ENCODE measurements at places on chromosomes 2 and 18.

DNA sequence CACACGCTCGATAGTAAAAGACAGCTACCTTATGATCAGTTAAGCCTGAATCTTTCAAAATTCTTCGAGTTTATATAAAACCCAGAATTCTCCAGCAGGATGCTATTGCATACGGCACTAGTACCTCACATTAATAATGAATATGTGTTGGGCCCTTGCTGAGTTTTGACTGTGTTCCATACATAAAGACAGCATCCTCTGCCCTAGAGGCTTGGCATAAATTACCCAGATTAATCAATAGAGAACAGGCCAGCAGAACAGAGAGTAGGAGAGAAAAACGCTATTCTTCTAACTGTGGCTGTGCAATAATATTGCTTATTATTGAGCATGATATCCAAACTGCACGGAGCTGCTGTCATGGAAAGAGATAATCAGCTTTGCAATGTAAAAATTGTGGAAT is 194.3 kb downstream of the SOX11 start:
- no peak for DNase-seq

DNA sequence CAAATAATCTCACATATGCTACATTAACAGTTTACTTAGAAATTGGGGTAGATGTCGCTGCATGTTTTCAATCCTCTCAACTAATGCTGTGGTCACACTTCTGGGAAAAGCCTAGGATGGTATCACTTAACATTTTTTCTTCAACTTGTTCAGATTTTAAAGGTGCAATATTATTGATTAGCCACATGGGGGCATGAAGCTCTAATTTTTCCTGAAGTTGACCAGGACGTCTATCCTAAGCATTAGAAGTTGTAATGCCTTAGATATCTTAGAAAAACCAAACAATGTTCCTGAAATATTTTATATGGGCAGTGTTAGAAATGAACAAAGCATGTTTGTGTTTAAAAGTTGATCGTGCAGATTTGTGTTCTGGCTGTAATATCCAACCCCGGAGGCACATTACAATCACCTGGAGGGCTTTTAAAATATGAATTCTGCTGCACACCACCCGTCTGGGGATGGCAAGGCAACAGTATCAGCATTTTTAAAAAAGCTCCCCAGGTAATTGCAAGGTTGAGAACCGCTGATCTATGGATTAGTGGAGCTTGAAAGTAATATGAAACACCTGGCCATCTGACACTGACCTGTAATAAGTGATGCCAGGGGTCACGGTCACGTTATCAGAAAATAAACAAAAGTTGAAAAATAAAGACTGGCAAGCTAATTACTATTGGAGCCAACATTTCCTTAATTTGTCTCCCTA is 100.5 kb upstream of the LMAN1 start:
- DNase-seq = no peak

GRCh38 chr2:200483729-200484198 is 26.1 kb downstream of the KCTD18 start:
- no peak for DNase-seq

DNA sequence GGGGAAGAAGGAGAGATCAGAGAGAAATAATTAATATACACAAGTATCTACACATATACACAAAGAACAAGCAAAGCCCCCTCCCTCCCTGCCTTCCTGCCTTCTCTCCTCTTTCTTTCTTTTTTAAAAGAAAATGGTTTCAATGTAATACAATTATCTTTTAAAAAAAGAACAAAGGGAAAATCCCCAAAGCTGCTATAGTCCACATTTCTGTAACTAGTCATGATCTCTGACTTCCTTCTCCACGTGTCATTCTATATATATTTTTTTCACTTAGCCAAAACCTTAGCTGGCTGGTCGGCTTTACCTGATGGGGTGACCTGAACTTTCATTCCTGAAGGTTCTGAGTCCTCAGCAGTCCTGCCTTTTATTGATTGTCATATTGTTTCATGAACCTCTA is 44.3 kb downstream of the MAP3K20 start:
- DNase-seq = no peak
